ENCODE measurements at places on chromosomes 7 and 10. TPM values are rescaled to one million over a fixed set of nuclear protein-coding genes. Genes with fewer than 3 reads are reported as not detected.

The CLCN1 gene
- not detected for total RNA-seq

DNA sequence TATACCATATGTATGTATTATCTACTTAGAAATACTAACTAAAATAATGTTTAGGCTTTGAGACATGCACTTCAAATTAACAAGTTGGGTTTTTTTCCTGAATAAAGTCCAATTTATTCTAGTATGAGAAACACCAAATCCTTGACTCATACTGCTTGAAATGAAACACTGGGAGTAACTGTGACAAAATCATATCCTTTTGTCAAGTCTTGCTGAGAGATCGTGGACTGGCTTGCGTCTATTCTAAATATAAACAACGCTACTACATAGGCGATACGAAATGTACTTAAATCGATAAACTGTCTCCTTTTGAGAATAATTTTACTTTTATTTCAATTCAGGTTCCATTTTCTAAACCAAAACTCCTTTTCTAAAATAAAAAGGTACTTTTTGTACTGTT lies 16.3 kb downstream of the SMURF1 start:
- no peak for DNase-seq

DNA sequence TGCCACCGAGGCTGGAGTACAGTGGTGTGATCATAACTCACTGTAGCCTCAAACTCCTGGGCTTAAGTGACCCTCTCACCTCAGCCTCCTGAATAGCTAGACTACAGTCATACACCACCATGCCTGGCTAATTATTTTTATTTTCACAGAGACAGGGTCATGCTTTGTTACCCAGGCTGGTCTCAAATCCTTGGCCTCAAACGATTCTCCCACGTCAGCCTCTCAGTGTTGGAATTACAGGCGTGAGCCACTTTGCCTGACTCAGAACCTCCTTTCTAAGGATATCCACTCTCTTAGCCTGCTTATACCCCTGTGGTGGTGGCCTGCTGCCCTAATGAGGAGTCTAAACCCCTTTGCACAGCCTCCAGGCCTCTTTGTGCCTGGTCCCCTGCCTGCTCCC lies 4.2 kb upstream of the IGFBP1 start:
- DNase-seq, result no peak

DNA sequence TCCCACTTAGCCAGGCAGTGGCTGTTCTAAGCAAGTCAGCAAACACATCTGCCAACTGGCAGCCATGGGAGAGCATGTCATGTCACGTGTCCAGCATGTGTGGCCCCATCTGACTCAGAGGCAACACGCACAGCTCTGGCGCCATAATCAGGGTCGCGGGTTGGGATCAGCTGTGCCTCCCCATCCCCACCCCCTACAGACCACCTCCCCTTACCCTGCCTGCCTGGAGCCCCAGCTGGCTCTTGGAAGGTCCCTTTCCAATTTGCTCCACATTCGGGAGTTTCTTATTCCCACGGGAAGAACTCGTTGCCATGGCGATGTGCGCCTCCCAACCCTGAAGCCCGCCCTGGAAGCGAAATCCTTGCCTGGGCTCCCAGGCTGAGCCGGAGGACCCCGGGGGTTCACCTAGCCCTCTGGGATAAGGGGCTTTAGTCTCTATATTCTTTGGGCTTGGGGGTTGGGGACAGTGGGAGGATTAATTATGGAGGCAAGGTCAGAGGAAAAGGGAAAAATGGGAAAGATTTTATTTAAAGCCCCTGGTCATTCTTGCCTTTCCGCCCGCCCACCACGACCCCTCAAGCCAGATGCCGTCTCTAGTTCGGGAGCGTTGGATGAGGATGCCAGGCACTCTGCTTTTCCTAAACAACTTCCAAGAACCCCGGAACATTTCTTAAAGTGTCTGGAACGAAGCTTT lies 283.7 kb downstream of the ZEB1 start:
- no peak for DNase-seq

DNA sequence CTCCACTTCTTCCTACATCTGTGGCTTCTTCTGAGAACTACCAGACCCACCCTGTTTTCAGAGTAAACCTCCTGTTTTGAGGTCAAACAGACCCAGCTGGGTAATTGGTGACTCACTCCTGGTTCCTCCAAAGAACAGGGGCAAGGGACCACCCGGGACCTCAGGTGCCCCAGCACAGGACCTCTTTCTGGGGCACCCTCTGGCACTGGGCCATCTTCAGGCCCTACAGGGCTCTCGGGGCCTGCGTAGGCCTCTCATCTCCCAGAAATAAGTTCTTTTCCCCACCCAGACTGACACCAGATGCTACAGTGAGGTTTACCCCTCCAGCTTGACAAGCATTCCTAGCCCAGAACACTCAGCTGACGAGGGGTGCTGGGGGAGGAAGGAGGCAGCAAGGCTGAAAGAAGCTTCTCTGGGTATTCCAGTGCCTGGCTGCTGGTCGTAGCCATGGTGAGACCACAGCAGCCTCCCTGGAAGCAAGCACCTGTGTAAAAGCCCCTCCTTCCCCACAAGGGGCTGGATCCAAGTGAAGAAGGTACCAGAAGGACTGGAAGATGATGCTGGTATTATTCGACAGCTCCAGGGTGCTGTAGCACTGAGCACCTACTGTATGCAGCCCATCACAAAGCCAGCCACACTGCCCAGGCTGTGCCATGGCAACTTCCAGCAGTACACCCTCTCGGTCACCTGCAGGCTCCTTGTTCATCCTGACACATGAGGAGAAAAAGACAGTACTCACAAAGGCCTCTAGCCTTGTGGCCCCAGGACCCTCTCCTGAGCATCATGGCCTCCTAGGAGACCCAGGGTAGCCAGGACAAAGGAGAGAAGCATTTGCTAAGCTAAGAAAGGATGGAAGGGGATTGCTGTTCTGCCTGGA lies 47.4 kb downstream of the ALOX5 start:
- DNase-seq, result no peak
